ENCODE measurements at places on chromosomes 7 and 10. TPM values are rescaled to one million over a fixed set of nuclear protein-coding genes. Genes with fewer than 3 reads are reported as not detected.
A peak's percentile ranks its signal among the peaks of the same experiment; 100 is the strongest.

- no peak for DNase-seq
These were observed 13.1 kb upstream of the UCMA start for GRCh38 chr10:13247246-13247645.

PROSER2 gene
- 18.5 TPM for total RNA-seq

IL2RA gene
- total RNA-seq, result not detected

CFAP69 gene
- 2.1 TPM for total RNA-seq

GRCh38 chr10:78319371-78319770 lies 285.7 kb downstream of the RPS24 start:
- no peak for DNase-seq

- DNase-seq, result no peak
These were observed 41.4 kb downstream of the HTR7 start for GRCh38 chr10:90816466-90816865.

PON3 gene
- not detected for total RNA-seq

RET gene
- 0.38 TPM for total RNA-seq

- no peak for DNase-seq
These were observed 49.7 kb upstream of the THSD7A start for GRCh38 chr7:11881680-11882079.

- peak; percentile 40 for DNase-seq
These were observed 24.6 kb downstream of the TBXAS1 start for GRCh38 chr7:139853506-139854123.

GRCh38 chr7:157388301-157388700 lies 51.5 kb downstream of the DNAJB6 start:
- no peak for DNase-seq

- DNase-seq, result no peak
These were observed 298.1 kb downstream of the BICC1 start for GRCh38 chr10:58810751-58811150.

DNA sequence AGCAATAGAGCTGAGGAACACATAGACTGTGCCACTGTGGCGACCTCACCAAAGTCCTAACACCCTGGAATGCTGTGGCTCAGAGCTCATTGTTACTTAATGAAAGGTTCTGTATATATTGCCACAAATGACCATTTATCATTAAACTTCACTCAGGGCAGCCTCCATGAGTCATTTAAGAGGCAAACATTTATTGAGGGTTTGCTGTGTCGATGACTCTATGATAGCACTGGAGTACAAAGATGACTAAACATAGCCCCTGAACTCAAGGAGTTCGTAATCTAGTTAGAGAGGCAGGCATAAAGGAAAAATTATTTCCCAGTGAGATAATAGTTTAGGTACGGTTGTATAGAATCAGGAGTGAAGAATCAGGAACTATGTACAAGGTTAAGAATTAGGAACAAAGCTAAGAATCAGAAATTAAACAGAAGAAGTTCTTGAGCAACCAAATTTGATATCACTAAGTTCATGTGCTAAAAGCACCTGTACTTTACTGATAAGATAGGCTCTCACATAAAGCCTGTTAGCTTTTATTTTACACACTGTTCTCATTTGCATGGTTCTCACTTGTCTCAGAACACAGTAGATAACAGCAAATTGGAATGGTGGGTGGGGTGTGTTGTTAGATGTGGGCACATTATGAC lies 7.9 kb downstream of the ENTPD7 start:
- peak; percentile 91 for DNase-seq

DNA sequence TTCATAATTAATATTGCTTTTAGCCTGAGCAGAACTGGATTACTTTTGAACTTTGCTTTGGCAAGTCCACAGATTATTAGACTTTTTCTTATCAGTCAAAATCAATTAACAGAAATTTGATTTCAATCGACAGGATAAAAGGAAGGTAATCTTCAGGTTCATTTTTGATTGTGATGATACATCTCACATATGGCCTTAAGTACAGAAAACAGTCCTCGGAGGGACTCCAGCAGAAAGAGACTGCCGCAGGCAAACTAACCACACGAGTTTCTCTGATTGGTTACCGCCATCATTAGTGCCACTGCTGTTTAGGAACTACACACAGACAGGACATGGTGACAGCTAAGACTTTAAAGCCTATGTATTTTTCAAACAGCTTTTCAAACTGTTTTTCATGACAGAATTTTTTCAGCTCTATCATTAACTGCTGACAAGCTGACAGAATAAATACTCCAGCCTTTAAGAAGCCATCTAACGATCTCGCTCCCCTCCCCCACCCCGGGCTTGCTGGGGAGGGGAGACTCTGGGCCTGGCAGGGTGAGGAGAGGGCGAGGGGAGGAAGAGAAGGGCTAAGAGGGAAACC lies 668.2 kb downstream of the KCNMA1 start:
- no peak for DNase-seq

FFAR4 gene
- total RNA-seq, result not detected

- DNase-seq, result peak; percentile 15
These were observed 168.2 kb downstream of the NRF1 start for GRCh38 chr7:129779602-129780256.

HOXA6 gene
- total RNA-seq, result not detected

- DNase-seq, result no peak
These were observed 83.5 kb upstream of the NPY start for GRCh38 chr7:24200407-24200966.

All from A172 (cell line).